ENCODE measurements at places on chromosomes 11 and 22.

GRCh38 chr11:36240801-36241200, 48.4 kb downstream of the COMMD9 start:
- no peak for DNase-seq

- DNase-seq: no peak
Measured at GRCh38 chr11:57279116-57279515, 42.1 kb upstream of the APLNR start.

DNA sequence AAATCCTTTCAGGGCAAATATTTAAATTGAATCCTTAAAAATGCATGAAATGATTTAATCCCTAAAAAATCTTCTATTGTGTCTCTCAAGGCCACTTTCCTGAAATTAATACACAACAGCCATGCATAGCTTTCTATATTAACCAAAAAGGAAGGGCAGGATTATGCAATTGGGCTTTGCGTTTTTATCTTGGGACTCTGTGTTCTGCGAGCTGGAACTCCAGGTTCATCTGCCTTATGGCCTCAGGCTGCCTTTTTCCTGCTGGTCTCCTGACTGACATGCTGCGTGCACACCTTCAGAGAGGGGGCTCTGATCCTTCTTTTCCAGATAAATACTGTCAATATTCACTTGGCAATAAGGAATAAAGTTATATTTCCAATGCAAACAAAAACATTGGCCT, 141.7 kb upstream of the GRIA4 start:
- DNase-seq: no peak

- DNase-seq: no peak
Measured at GRCh38 chr11:27385245-27385644, 22.2 kb upstream of the CCDC34 start.

- DNase-seq: no peak
Measured at GRCh38 chr11:23764286-23764685, 732.6 kb upstream of the LUZP2 start.

- no peak for DNase-seq
Measured at GRCh38 chr11:92253945-92254344, 29.3 kb downstream of the FAT3 start.

DNA sequence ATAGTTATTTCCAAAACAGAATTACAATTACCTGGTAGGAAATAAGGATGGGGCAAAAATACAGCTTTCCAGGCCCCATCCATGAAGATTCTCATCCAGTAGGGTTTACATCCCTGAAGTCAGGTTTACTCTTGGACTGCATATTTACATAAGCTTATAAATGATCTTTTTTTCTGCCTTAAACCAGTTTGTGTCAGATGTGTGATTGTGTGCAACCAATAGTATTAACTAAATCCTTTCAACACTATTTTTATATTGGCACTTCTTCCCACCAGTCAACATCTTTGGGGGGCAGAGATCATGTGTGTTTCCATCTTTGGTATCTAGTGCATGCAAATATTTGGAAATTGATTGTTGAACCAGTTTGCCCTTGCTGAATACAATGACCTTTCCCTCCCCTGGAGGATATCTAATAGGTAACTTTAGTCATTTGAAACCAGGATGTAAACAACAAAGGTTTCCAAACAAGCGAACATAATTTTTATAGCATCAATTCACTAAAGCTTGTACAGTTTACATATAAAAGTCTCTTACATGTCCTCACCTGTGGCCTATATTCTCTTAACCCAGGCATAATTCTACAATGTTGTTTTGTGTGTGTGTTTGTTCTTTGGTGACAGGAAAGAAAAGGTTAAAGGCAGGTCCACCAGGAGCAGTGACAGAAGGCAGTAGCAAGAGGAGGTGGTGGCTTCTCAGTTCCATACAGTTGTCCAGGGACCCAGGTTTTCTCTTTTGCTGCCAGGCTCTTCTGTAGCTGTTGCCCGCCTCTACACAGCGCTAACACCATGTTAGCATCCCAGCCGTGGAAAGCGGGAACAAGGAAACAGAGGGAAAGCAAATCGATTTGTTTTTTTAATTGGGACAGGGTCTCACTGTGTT, 1.7 kb upstream of the ME3 start:
- no peak for DNase-seq

- no peak for DNase-seq
Measured at GRCh38 chr11:11349870-11350337, 3.1 kb downstream of the CSNK2A3 start.

DNA sequence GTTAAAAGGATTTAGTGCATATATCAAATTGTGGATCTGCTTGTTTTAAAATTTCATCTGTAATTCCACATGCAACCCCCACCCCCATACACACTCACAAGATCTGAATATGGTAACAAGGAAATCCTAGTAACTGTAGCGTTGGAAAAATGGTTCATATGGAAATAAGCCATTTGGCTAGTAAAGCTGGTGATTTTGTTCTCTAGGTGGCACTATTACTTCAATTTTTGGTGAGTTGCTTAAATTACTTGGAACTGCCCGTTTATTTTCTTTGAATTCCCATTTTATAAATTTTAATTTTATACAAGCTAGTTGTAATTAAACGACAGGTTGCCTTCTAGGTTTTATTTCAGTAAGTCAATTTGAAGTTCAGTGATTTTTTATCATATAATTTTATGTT, 5.3 kb downstream of the BDNF start:
- DNase-seq: no peak

DNA sequence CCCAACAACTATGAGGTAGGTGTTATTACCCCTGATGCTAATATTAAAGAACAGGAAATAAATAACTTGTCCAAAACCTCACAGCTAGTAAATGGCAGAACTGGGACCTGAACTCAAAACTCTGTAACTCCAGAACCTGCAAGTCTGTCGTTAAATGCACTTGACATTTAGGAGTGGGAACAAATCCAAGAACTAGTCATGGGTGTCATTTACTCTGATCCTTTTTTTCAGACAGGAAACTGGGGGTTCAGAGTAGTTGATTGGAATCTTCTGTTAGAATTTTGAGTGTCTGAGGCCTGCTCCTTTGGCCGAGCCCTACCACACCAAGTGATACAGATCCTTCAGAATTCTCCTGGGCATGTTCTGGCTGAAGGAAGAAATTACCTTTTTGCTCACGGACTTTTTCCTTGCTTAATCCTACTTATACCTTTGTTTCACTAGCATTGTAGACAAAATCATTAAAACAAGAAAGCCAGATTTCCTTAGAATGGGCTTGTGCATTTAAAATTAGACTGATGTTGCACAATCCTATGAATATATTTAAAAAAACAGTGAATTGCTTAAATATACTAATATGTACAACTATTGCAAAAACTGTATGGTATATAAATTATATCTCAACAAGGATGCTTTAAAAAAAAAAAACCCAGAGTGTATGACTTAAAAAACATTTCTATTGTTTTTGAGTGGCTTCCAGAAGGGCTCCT, 1.4 kb upstream of the YAP1 start:
- no peak for DNase-seq

DNA sequence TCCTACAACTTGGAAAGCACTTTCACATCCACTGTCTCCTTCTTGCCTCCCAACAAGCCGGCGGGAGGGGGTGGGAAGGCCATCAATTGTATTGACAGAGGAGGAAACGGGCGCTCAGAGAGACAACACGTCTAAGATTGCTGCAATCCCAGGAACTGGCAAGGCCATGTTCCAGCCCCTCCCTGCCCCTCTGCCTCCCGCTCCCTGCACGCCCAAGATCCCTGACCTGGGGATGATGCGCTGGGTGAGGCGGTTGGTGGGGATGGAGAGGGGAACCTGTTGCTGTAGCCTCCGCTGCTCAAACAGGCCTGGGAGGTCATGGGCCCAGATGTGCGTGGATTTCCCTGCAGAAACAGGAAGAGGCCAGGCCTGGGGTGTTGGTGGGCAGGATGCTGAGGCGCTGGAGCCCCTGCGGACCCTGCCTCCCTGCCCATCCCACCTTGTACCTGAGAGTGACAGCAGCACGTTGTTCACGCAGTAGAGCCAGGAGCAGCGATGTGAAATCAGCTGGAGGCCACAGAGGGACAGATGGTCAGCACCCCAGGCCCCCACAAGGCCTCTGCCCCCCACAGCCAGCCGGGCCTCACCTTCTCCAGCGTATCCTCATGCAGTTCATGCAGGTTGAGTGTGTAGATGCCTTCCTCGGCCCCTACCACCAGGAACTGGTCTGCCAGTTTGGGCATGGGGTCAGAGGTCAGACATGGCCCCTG, 6.8 kb downstream of the MAP4K2 start:
- no peak for DNase-seq

GRCh38 chr11:90380206-90380605, 157.4 kb upstream of the CHORDC1 start:
- no peak for DNase-seq

GRCh38 chr22:23268877-23269276, 88.6 kb downstream of the BCR start:
- no peak for DNase-seq

DNA sequence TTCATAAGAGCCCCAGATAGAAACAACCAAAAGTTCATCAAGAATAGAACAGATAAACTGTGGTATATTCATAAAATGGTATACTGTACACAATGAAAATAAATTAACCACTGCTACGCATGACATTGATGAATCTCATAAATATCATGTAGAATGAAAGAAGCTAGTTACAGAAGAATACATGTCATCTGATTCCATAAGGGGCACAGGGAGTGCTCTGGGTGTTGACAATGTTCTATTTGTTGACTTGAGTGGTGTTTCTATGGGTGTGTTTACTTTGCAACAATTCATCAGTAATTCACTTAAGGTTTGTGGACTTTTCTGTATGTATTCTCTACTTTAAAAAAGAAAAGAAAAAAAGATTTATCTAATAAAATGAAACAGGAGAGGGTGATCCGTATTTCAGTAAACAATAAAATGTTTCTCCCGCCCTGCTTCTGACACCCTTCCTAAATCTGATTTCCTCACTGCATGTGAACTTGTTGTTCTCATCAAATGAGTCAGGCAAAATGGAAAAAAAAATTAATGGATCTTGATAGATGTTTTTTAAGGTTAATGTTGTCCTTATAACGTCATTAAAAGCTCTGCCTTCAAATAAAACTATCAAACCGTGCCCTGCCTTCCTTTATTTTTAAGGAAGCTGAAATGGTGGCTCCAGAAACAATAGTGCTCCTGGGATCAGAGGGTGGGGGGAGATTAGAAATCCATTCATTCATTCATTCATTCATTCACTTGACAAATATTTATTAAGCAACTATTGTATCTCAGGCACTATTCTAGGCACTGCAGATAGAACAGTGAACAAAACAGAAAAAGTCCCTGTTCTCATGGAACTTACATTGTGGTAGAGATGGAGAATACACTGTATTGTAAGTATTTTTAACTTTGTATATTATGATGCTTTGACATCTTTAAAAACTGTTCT, 77.2 kb upstream of the CD44 start:
- DNase-seq: no peak

DNA sequence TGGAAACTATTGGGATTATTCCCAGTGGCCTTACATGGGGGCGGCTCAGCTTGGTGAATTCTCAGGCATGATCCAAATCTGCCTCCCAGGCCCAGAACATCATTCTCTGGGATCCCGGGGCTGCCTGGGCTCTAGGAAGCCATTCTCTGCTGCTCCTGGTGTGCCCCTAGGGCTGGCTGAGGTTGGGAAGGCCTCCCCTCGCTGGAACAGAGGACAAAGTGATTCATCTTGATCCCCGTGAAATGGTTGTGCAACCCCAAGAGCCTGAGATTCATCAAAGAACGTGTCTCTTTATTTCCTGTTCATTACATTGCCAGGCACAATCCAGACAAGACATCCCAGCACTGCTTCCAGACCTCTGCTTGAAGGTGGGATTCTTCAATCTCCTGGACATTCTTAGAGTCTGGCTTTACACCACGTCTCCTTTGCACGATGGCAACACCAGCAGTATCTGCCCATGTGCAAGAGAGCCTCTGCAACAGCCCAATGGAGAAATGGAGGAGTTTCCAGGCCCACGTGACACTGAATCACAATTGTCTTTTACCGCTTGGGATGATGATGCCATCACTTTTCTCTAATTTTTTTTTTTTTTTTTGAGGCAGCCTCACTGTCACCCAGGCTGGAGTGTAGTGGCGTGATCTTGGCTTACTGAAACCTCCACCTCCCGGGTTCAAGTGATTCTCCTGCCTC, 52.3 kb downstream of the TST start:
- DNase-seq: no peak

- no peak for DNase-seq
Measured at GRCh38 chr11:75429902-75430713, 2.9 kb downstream of the KLHL35 start.

DNA sequence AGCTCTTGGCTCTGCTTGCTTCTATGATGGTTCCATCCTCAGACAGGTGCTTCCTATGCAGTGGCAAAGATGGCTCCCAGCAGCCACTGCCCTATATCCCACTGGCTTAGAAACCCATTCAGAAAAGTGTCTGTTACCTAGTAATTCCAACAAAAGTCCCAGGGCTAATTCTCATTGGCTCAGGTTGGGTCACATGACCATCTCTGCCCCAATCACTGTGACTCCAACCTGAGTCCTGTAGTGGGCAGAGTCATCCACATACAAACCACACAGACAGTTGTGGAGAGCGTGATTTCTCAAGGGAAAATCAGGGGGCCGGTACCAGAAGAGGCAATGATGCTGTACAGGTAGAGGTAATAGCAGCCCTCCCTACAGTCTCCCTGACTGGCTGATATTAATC, 67.5 kb downstream of the LHFPL7 start:
- no peak for DNase-seq

GRCh38 chr11:76209375-76209972, 3.2 kb upstream of the WNT11 start:
- DNase-seq: no peak

- no peak for DNase-seq
Measured at GRCh38 chr22:43406186-43406790, 5.5 kb upstream of the MPPED1 start.

- no peak for DNase-seq
Measured at GRCh38 chr22:50296658-50297490, 10.6 kb downstream of the PLXNB2 start.

DNA sequence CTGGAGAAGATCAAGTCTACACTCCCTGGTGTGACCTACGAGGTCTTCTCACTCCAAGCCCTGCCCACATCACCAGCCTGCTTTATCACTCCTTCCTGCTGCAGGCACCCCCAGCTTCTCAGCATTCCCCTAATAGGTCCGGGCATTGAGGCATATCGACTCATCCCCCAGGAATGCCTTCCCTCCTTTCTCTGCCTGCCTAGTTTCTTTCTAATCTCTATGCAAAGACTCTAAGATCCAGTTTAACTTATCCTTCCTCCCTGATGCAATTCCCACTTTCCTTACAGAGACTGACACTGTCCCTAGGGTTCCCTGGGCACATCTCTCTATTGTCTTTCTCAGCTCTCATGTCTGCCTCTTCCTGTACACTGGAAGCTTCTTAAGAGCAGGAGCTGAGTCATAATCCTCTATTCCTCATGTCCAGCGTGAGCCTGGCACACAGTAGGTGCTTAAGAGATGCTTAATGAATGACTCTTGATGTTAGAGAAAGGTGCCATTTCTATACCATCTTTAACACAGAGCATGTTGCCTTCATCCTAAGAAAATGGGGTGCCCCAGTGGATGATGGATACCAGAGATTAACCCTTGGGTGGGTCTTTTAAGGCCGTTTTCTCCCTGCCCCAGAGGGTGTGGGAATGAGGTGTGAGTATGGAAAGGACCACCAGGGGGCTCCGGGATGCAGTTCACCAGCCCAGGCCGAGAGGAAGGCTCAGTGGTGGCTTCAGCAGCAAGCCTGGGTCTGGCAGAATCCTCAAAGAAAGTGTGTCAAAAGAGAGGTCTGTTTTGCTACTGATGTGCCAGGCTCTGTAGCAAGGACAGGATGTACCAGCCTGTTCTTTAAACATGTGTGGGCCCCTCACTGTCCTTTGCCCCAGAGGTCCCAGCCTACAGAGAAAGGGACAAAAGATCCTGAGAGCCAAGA, 34.7 kb downstream of the PARVA start:
- no peak for DNase-seq

GRCh38 chr11:3109921-3110706, 52.9 kb upstream of the CARS1 start:
- DNase-seq: no peak

Data from cortex of kidney (tissue), 1 donor.